Right ventricle myocardium inferior (tissue), 1 donor: ENCODE measurements at places on chromosomes 7 and 10.

DNA sequence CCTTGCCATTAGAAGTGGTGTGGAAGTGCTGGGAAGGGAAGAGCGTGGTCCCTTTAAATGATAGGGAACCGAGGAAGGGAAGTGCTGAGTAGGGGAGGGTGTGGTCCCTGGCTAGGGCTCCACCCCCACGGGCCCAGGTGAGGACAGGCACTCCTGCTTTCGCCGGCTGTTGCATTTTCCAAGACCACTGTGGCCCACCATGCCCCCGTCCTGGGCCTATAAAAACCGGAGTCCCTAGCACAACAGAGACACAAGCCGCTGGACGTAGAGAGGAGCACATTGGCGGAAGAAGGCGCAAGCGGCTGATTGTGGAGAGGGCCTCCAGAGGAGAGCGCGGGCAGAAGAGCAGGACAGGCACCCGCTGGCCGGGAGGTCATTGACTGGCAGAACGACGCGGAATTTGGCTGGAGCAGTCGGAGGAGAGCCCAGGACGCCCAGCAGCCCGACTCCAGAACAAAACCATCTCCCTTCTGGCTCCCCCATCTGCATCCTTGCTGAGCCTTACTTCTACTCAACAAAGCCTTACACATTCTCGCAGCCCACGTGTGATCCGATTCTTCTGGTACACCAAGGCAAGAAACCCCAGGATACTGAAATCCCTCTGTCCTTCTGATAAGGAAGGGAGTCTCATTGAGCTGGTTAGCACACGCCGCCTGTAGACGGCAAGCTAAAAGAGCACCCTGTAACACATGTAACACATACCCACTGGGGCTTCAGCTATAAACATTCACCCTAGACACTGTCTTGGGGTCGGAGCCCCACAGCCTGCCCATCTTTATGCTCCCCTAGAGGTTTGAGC, 146.2 kb upstream of the LYZL1 start:
- no peak for DNase-seq

DNA sequence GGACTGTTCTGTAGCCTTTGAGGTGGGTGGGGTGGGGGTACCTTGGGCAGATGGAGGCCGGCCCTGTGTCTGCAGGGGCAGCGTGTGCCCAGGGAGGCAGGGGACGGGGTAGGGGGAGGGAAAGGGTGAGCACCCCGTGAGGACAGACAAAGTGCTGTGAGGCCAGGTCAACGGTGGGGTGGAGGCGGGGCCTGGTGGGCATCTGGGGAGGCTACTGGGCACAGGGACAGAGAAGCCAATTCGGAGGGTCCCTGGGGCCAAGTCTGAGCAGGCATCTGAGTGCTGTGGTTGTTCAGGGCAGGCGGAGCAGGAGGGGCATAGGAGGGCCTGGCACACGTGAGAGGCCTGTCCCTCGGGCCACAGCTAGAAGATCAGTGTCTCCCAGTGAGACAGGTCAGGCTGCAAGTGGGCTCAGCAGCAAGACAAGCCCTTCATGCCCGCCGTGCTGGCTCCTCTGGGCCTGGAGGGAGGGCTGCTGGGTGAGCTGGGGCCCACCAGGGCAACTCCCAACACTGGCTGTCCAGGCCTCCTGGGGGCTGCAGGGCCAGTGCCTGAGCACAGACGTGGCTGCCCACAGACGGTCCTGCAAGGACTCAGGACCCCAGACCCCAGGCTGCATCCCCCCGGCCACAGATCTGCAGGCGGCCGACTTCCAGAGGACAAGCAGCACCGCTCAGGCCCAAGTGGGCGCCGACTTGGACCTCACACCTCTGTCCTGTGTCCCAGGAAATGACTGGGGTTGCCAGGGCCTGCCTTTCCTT, 26.4 kb upstream of the KNDC1 start:
- no peak for DNase-seq

DNA sequence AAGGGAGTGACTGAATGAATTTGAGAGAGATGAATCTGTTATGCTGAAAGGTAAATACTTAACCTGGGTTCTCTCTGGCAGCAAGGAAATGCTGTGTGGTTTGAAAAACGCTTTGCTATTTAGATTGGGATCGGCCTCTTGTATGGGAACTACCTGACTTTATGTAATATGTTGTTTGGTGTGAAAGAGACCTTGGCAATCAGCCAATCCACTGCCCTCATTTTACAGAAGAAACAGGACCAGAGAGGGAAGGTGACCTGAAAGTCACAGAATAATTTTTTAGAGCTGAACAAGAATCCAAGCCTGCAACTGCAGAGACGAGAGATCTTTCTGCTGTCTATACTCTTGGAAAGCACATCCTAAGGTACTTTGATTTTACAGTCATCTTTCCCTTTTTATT, 1.0 kb downstream of the BUD31 start:
- no peak for DNase-seq

DNA sequence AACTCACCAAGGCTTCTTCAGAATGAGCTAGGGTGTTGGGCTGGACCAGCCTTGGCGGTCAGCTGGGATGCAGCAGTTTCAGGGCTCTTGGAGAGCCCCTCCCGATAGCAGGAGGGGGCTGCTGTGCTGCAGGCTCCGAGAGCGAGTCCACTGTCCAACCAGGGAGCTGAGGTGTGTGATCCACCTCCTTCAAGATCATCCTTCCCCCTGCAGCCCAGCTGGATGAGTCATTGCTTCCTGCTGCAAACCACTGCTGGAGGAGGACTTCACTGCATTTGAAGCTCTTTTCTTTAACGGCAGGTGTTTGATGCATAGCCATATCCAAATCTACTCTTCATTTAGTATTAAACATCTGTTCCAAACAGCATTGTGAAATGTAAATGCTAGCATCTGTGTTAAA, 54.2 kb upstream of the EBF3 start:
- DNase-seq, result no peak

DNA sequence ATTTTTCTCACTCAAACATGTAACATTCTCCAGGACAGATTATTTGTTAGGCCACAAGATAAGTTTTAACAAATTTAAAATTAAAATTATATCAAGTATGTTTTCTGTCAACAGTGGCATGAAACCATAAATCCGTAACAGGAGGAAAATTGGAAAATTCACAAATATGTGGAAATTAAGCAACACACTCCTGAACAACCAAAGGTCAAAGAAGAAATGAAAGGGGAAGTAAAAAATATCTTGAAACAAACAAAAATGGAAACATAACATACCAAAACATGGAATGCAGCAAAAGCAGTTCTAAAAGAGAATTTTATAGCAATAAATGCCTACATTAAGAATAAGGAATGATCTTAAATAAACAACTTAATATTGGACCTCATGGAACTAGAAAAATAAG, 147.3 kb downstream of the ZEB1 start:
- no peak for DNase-seq

DNA sequence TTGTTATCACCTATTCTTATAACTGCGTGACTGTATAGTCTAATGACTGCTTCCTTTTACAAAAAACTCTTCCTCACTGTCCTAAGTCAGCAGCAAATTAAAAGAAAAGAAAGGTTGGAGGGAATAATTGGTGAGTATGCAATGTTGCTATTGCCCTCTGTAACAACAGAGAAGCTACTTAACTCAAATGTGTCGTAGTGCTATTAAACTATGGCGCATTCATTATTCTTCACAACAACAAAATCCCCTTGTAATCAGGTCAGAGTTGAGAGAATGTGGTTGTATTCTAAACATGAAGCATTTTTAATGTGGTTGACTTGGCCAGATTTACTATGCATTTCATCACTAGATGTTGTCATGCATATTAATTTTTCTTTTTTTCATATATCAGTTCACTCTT, 897.8 kb upstream of the PHF14 start:
- no peak for DNase-seq

GRCh38 chr7:14195871-14196270, 206.4 kb upstream of the ETV1 start:
- DNase-seq, result no peak

DNA sequence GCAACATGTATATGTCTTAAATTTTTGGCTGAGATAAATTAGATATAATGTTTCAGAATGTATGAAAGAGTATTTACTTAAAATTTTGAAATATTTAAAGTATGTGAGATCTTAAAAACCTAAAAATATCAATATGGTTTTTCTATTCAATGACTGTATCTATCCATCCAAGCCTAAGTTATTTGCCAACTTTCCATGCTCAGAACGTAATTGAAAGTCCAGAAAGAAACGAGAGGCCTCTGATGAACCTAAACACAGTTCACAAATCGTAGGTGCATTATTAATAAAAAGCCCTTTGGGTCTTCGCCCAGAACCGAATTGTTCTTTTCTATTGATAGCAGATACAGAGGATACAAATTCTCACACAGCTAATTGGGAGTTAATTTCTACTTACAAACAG, 6.5 kb downstream of the SVIL start:
- DNase-seq, result no peak

DNA sequence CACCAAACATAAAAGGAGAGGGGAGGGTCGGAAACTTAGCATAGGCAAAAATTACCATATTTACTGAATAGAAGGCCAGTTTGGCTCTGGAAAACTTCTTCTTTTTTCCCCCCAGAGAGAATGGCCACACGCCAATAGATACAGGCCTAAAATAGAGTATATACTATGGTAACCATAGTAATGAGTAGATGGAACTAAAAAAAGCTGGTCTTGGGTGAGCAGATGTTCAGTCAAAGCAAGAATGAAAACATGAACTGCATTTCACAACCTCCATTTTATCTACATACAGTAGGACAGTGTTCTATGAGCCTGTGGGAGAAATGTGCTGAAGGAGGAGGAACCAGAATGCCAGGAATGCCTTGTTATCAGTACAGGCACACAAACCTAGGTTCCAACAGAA, 141.7 kb upstream of the SEMA3A start:
- DNase-seq, result no peak

DNA sequence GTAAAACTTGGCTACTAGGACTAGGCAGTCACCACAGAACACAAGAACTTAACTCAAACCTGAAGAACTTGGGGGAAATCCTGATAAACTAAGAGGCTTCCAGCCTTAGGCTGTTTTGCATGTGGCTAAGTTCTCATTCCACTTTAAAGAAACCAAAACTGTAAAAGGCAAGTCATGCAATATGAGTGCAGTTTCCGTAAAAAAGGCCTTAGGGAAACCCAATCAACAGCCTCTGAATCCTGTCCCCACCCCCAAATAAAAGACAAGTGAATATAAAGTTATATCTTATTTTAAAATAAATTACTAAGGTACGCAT, 95.1 kb downstream of the USP6NL start:
- no peak for DNase-seq

DNA sequence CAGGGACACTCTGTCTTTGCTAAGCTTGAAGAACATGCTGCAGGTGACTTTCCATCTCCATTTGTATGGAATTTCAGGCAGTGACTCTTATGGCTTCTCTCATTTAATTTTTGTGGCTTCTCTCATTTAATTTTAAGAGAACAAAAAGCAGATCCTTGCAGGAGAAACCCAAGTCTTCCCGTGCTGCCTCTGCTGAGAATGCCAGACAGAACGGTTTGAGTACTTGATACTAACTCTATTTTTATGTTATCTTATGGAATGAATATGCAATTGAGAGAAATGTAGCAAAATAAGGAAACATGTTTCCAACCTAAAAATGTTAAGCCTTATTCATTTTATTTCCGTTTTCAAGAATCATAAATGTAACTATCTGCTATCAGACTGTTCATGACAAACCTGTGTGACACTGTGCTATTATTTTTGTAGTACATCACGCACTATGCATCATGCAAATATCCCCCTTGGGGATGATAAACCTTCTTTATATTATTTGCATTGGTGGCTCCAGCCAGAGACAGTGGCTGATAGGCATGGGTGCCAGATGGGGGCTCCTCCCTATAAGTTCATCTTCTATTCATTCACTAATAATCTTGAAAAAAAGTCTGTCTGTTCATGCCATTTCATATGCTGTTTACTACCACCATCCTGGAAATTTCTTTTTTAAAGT, 6.9 kb upstream of the RAPGEF5 start:
- no peak for DNase-seq

GRCh38 chr10:70300908-70301597, 17.2 kb upstream of the NPFFR1 start:
- DNase-seq, result no peak

- no peak for DNase-seq
Observed at GRCh38 chr7:135672560-135673359, 10.4 kb downstream of the STMP1 start.

DNA sequence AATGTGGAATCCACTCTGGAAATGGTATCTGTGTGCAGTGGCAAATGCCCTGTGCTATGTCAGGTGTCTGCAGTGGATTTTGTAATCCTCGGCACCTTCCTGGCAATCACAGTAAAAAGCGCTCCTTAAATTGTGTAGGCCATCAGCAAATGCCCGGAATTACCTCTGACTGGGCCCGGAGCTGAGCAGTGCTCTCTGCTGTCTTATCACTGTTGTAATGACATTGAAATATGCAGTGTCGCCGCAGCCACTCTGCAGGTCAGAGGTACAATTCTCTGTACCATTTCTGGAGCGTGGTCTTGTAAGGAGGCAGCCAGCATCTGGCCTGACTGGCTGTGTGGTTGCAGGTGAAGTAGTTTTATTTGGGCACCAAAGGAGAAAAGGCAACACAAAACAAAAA, 416.4 kb upstream of the MKI67 start:
- no peak for DNase-seq

GRCh38 chr10:61280303-61280702, 172.9 kb downstream of the TMEM26 start:
- DNase-seq, result no peak

DNA sequence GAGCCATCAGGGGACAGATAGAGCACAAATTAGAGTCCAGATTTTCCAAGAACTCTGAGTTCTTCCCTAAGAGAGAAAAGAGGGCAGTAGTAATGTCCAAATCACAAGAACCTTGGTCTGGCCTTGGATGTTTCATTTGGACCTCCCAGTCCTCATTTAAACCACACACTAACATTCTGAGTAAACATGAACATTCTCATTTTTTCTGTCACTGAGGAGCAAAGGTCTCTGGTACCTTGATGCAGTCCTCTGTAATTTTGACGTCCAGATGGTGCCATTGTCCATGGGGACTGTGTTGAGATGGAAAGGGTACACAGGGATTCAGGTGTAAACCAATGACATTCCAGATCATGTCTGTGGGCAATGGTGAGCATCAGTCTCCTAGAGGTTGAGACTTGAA, 225.4 kb upstream of the PHYHIPL start:
- DNase-seq, result no peak

GRCh38 chr10:8405596-8405995, 351.1 kb downstream of the GATA3 start:
- no peak for DNase-seq

DNA sequence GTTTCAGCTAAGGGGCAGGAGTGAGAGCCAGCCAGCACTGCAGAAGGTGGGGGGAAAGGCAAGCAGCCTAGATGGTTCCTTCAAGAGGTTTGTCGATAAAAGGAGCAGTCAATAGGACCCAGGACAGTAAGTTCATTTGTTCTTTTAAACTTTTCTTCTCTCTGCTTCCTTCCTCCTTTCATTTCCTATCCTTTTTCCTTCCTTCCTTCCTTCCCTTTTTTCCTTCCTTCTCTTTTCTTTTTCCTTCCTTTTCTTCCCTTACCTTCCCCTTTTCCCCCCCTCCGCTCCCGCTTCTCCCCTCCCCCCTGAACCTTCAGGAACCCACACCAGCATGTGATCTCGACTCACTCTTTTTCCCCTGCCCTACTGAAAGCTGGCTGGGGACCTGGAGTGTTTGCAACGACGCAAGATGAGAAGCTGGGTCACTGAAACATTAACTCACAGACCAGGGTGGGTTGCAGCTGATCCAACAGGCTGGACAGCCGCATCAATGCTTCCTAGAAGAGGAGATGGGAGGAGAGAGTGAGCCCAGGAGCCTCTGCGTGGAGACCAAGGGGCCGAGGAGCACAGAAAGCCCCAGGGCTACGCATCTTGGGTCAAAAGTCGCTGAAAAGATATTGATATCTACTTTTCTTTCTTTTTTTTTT, 103.4 kb upstream of the SDK1 start:
- no peak for DNase-seq
